ENCODE measurements at places on chromosomes 7 and 10. TPM values are rescaled to one million over a fixed set of nuclear protein-coding genes. Genes with fewer than 3 reads are reported as not detected.

Gene SFXN3
- total RNA-seq = 35.8 TPM

Gene CPXM2
- 11.6 TPM for total RNA-seq

Gene LIPN
- not detected for total RNA-seq

DNA sequence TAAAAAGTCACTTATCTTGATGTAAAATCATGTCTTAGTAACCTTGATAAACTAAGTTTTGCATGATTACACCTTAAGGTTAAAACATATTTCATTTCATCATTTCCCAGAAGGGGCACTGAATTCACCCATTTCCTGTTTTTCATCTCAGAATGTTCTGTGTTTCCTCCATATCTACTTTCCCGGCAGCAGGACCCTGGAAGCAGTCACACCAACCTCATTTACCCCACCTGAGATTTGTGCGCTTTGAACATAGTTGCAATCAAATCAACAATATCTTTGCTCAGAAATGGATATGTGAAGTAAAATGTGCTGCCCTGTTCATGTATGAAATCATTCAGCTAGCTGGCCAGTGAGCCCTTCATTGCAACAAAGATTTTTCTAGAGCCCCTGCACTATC lies 46.8 kb downstream of the IKZF1 start:
- no peaks in the 10 kb centered on the region for H3K36me3 ChIP-seq
- no peak overlapping the region for H3K27ac ChIP-seq
- H3K4me3 ChIP-seq = no peak overlapping the region

DNA sequence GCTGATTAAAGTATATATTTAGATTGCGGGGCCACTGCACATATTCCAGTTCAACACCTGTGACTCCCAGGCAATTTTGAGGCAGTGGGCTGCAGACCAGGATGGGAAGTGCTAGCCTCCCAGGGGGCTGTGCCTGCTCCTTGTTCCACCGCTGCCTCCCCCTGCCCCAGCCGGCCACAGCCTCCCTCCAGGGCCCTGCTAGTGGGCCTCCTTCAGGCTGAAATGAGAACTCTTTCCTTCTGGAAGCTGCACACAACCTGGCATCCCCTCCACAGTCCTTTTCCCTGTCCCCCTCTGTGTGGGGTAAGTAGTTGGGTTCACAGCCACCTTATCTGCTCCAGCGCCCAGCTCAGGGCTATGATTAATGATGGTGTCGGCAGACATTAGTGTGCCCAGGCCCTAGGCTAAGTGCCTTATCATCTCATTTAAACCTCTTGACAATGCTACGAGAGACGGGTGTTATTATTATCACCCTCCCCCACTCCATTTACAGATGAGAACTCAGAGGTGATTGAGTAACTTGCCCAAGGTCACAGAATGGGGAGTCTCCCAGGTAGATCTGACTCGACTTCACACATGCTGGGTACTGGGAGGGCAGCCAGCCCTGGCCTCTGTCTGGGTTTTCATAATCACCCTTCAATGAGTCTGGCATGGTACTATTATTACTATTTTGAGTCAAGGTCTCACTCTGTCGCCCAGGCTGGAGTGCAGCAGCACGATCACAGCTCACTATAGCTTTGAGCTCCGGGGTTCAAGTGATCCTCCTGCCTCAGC lies 10.8 kb upstream of the SFRP5 start:
- no peaks in the 10 kb centered on the region for H3K36me3 ChIP-seq
- no peak overlapping the region for H3K4me3 ChIP-seq
- no peaks in the 10 kb centered on the region for H3K27me3 ChIP-seq
- DNase-seq = peak; percentile 50

DNA sequence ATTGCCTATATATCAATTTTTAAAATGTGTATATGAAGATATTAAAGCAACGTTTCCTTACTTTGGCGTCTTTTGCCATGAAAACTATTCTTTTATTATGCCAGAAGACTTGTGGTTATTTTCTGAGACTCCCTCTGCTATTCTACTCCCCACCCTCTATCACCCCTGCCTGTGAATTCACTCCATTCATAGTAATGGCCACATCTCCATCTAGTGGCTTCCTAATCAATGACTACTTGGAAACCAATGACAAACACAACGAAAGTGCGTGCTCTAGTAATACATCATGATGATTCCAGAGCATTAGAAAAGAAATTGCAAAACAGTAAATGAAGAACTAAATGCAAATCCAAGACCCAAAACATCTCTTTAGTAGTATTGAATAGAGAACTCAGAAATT lies 186.7 kb upstream of the HGF start:
- no peak overlapping the region for H3K27ac ChIP-seq
- no peak for DNase-seq
- no peaks in the 10 kb centered on the region for H3K36me3 ChIP-seq
- H3K4me1 ChIP-seq = no peaks in the 10 kb centered on the region

DNA sequence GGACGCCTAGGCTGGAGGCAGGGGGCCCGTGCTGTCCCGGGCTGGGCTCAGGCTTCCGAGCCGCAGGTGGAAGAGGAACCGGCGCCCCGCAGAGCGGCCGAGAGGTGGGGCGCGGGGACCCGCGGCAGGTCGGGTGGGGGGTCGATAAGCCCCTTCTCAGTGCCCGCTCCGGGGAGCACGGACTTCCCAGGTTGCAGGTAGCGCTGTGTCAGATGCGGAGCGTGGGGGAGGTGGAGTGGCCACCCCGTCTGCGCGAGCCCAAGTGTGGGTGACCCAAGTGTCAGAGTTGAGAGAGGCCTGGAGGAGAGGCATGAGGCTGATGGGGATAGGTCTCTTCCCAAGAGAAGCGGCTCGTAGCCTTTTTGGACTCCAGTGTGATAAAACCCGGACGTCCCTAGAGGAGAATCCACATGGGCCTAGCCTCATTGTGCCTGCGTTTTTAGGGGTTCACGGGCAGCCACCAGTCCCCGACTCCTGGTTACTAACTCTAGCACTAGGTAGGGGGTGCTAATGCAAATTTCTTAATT lies 580 bp downstream of the EEPD1 start:
- no peaks in the 10 kb centered on the region for H3K36me3 ChIP-seq
- no peaks in the 10 kb centered on the region for H3K27me3 ChIP-seq
- H3K4me1 ChIP-seq = peaks cover 6% of the 10 kb centered on the region
- H3K4me3 ChIP-seq = peak overlapping the region; percentile 86
- no peak for DNase-seq
- H3K27ac ChIP-seq = peak overlapping the region; percentile 49

- H3K27me3 ChIP-seq = no peaks in the 10 kb centered on the region
- H3K36me3 ChIP-seq = no peaks in the 10 kb centered on the region
- H3K4me3 ChIP-seq = no peak overlapping the region
- H3K4me1 ChIP-seq = peaks cover 4% of the 10 kb centered on the region
- no peak overlapping the region for H3K27ac ChIP-seq
Observed at GRCh38 chr10:12921163-12921562, 80.3 kb downstream of the CCDC3 start.

DNA sequence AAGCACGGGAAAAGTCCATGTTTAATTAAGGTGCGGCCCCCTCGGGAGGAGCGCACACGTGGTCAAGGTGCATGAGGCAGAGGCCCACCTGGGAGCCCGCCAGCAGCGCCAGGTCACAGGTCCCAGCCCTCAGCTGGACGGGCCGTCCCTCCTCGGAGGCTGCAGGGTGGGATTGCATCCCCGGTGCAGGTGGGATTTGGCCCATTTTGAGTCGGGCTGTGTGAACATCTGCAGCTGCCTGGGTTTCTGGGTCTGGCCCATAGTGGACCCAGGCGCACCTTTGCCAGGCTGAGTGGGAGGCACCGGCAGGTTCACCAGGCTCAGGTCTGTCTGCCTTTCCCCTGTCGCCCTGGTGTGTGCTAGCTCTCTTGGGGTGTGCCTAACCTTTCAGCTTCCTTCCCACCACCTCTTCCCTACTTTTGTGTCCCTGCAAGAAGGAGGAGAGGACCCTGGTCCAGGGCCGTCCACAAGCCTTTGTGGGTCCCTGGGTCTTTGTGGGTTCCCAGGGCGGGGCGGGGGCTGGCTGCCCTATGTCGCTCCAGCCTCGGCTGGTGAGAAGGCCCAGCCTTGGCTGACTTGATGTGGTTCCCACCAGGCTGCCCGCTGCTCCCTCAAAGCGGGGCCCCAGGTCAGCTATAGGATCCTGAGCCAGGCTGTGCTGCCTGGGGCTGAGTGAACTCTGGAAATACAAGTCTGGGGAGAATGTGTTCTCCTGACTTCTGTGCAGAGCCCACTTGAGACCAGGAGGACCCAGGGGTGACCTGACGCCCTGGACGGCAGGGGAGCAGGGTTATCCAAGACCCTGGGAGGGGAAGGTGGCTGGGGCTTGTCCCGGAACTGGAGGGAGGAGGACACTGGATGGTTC lies 186.7 kb upstream of the SHH start:
- no peak for DNase-seq
- H3K27ac ChIP-seq = no peak overlapping the region
- no peaks in the 10 kb centered on the region for H3K27me3 ChIP-seq
- H3K4me3 ChIP-seq = no peak overlapping the region
- no peaks in the 10 kb centered on the region for H3K4me1 ChIP-seq

- H3K27me3 ChIP-seq = no peaks in the 10 kb centered on the region
- no peak for DNase-seq
- no peak overlapping the region for H3K4me3 ChIP-seq
Observed at GRCh38 chr10:67977251-67977650, 92.8 kb downstream of the SIRT1 start.
